Activated naive CD4-positive, alpha-beta T cell treated with anti-CD3 and anti-CD28 coated beads, Interleukin-2, amount 50 U/mL, for 72 hours (primary cell): ENCODE measurements at places on chromosomes 5 and 9. TPM values are rescaled to one million over a fixed set of nuclear protein-coding genes. Genes with fewer than 3 reads are reported as not detected.

Gene PCDHA13
- not detected for total RNA-seq

Gene ESM1
- not detected for total RNA-seq

- no peak for DNase-seq
Measured at GRCh38 chr5:34663771-34664496, 7.8 kb downstream of the RAI14 start.

GRCh38 chr9:103041961-103042360, 46.8 kb downstream of the CYLC2 start:
- no peak for DNase-seq
